CD14-positive monocyte (primary cell): ENCODE measurements at places on chromosomes 2 and 18. TPM values are rescaled to one million over a fixed set of nuclear protein-coding genes. Genes with fewer than 3 reads are reported as not detected.
A peak's percentile ranks its signal among the peaks of the same experiment; 100 is the strongest.

GRCh38 chr2:68971591-68972231 lies 2.7 kb upstream of the GKN1 start:
- no peak for DNase-seq

DNA sequence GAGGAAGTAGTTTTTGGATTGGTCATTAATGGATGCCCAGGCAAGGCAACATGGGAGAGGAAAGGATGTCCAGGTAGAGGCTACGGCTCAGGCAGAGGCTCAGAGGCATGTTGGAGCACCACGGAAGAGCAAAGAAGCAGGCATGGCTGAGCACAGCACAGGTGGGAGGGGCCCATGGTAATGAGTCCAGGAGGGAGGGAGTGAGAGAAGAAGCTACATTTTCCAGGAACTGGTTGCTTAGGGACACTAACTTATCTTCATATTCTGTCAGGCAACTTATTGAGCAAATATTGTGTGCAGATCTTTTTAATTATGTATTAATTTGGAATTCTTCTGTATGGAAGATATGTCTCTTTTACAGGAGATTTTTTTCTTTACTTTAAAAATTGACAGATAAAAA lies 42.2 kb downstream of the ARHGEF4 start:
- no peak for DNase-seq

GRCh38 chr2:226550801-226551200 lies 248.8 kb downstream of the IRS1 start:
- no peak for DNase-seq

DNA sequence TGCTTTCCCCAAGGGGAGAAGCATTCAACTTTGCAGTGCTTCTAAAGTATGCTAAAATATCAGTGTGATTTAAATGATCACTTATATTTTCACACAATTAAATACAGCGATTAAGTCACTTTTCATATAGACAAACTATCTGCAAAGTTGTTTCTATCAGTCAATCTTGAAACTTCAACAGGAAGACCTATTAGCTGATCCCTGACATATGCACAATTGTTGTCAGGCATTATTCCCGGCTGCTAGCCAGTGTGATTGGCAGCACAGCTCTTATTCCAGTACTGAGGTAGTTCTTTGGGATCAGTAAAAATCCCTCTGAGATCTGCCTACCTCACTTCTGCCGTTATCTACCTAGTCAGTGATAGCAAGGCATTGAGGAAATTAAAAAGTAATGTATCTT lies 629.5 kb downstream of the NR4A2 start:
- DNase-seq: no peak

- DNase-seq: no peak
Measured at GRCh38 chr18:26403491-26403890, 144.9 kb downstream of the KCTD1 start.

DNA sequence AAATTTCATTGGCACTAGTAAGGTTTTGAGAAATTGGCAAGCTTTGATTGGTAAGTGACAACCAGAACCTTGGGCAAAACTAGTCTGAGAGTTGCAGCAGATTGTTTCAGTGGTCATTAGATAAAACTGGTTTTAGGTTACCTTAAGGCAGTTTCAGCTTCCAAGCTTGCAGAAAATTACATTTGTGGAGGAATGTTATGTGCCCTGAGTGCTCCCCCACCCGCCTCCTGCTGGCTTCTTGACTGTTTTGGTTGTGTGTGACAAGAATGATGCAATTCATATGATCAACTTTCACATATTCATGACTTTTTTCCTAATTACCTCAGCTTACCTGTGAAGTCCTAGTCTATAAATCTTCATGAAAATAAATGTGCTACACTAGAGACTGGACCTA lies 599.5 kb upstream of the ZNF804A start:
- no peak for DNase-seq

GRCh38 chr2:144631636-144632035 lies 111.7 kb upstream of the ZEB2 start:
- DNase-seq: no peak

- DNase-seq: no peak
Measured at GRCh38 chr2:56335101-56335500, 151.3 kb downstream of the CCDC85A start.

- DNase-seq: no peak
Measured at GRCh38 chr18:46134920-46135675, 30.9 kb downstream of the HAUS1 start.

GRCh38 chr2:57516698-57517340 lies 529.8 kb upstream of the VRK2 start:
- DNase-seq: peak; percentile 41

DNA sequence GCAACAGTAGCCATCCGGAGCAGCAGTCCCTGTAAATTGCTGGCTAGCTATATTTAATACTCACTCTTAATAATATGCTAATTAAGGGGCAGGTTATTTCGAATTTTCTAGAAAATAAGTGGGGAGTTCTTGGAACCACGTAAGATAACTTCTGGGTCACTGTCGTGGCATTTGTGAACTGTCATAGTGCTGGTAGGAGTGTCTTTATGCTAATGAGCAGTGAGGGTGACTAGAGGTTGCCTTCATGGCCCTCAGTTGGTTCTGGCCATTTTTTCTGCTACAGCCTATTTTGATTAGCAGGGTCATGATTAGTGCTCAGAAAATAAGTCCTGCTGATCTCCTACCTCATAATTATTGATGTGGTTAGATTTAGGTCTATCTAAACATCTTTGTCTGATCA lies 249.9 kb upstream of the RASGRP3 start:
- no peak for DNase-seq

DNA sequence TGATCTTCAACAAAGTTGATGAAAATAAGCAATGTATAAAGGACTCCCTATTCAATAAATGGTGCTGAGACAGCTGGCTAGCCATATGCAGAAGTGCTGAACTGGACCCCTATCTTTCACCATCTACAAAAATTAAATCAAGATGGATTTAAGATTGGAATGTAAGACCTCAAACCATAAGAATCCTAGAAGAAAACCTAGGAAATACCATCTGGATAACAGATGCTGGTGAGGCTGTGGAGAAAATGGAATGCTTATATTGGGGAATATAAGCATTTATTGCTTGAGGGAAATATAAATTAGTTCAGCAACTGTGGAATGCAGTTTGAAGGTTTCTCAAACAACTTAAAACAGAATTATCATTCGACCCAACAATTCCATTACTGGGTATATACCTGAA lies 89.6 kb downstream of the GCA start:
- DNase-seq: no peak

- no peak for DNase-seq
Measured at GRCh38 chr2:237754182-237754581, 44.4 kb upstream of the RBM44 start.

DNA sequence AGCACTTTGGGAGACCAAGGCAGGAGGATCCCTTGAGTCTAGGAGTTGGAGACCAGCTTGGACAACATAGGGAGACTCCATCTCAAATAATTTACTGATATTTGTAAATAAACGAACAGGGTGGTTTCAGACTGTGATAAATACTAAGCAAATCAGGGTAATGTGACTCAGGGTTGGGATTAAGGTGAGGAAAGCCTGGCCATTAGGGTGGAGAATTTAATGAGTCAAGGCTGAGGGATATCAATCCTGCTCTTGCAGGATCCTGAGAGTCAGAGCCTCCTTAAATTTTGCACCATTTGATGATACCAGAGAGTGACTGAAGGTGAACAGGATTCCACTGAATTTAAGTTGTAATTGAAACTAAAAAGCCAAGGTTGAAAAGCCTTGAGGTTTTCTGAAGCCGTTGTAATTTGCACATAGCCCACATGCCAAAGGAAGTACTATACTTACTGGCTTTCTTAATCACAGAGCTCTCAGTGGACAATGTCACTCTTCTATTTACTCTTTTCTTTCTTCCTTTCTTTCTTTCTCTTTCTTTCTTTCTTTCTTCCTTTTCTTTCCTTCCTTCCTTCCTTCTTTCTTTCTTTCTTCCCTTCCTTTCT lies 28.6 kb upstream of the AP1S3 start:
- no peak for DNase-seq

DNA sequence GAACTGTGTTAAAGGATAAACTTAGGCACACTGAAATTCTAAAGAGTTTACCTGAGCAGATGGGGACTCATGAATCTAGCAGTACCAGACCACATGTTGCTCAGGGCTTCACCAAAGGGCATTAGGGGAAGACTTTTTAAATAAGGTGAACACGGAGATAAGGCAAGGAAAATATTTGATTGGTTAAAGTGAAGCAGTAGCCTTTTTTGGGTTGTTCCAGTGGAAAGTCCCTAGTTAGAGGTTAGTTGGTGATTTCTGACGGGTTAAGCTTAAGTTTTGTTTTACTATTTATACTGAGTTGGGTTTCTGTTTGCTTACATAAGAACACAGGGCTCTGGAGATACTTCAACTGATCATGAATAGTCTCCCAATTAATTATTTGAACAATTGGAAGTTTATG lies 722.5 kb downstream of the SOCS6 start:
- DNase-seq: no peak

- DNase-seq: no peak
Measured at GRCh38 chr2:205865905-205866441, 183.7 kb downstream of the NRP2 start.

DNA sequence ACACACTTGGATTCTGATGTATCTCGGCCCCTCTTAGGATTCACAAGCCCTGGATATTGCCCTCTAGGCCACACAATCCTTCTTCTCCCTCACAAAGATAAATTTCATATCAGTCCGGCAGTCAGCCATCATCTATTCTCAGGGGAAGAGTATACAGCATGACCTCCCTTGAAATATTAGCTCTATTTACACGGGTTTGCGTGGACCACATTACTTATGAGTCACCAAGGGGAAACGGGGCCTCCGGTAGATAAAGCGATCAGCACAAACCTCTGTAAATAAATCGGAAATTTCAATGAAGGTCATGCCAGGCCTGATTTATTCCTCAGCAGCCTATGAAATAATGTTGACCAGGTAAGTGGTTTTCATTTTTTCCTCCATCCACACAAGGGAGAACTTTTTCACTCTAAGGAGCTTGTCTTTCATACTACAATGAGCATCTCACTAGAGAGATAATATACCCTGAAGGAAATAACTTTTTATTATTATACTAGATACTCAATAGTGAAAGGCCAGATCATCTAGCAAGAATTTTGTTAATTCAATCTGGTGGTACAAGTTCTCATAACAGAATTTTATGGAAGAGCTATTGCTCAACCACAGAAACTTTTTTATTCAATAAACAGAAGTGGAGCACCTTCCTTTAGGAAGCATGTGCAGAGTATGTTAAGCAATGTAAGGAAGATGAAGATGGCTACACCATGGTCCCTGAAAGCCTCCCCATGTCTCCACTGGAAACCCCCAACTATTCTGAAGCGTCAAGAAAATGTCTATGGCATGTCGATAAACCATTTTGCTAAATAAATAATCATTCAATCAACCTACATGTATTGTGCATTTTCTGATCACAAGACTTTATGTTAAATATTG lies 125.2 kb upstream of the PIK3C3 start:
- no peak for DNase-seq

DNA sequence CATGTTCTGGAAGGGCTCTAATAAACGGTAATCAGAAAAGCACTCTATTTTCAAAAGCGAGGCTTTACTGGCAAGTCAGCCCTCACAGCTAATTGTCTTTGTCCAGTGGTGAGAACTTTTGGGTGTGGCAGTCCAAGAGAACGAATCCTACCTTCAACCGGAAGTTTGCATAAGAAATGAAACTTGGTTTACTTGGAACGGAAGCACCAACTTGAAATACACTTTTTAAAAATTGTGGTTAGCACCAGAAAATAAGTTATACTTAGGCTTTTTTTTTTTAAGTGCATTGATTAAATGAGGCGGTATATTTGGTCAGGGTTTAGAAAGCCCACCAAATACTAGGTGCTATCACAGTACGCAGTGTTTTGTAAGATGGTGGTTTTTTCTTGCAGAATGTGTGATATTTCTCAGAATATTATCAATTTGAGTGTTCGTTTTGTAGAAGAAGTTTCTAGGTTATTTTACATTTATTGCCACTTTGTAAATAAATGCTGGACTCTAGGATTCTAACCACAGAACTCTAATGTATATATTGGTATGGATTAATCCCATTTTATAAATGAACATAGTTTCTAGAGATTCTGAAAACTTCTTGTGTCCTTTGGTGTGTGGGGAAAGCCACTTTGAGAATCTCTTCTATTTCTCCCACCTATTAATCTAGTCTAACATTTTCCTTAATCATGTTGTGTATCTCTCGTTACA lies 1.2 kb downstream of the MYL12A start:
- peak; percentile 56 for DNase-seq

DNA sequence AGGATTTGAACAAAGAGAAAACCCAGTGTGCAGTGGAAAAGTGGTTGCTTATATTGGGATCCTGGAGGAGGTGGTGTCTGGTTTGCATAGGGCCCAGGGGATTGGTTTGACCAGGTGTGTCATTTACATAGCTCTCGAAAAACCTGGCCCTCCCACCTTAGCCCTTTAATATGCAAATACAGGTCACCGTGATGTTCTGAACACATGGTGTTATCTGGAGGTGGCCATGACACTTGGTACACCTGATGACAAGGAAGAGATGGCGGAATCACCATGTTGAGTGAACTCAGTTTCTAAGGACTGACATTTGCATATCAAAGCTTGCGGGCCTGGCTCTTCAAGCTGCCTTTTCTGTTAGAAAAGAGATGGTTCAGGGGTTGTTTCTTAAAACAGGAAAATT lies 2.3 kb upstream of the NAPG start:
- no peak for DNase-seq

- no peak for DNase-seq
Measured at GRCh38 chr2:209495855-209496585, 72.2 kb downstream of the MAP2 start.

- no peak for DNase-seq
Measured at GRCh38 chr2:39020383-39020782, 100.5 kb downstream of the SOS1 start.

DNA sequence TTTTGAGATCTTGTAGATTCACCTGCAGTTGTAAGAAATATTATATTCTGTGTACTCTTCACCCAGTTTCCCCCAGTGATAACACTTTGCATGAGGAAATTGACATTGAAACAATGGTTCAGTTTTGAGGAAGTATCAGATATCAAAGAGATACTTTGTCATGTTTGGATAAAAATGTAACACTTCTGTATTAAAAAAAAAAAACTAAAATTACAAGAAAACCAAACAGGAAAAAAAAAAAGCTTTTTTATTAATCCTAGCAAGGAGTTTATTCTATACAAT lies 204.0 kb downstream of the ARL4C start:
- DNase-seq: no peak

GRCh38 chr18:42271647-42272414 lies 316.8 kb downstream of the PIK3C3 start:
- no peak for DNase-seq

- no peak for DNase-seq
Measured at GRCh38 chr2:147250652-147251356, 594.0 kb upstream of the ACVR2A start.

- DNase-seq: no peak
Measured at GRCh38 chr18:6489977-6490376, 75.3 kb upstream of the L3MBTL4 start.

- no peak for DNase-seq
Measured at GRCh38 chr2:233451950-233452349, 97.7 kb downstream of the DGKD start.

The TUBB8B gene
- not detected for polyA plus RNA-seq

The FTCDNL1 gene
- 2.3 and 2.4 TPM in 2 replicates for polyA plus RNA-seq

The ALKAL2 gene
- polyA plus RNA-seq: not detected

The STAT1 gene
- 110 TPM for polyA plus RNA-seq

The PRSS56 gene
- not detected for polyA plus RNA-seq

The SLC5A7 gene
- not detected for polyA plus RNA-seq

The KCNJ13 gene
- polyA plus RNA-seq: not detected

The HOXD9 gene
- polyA plus RNA-seq: not detected in 2 replicates

The LINC00305 gene
- not detected for polyA plus RNA-seq

The PROC gene
- not detected for polyA plus RNA-seq

The KANSL1L gene
- 4.2 and 11.6 TPM in 2 replicates for polyA plus RNA-seq

The TCF7L1 gene
- 0.05 TPM for polyA plus RNA-seq

The PASK gene
- polyA plus RNA-seq: 0.56 TPM

The TM4SF20 gene
- polyA plus RNA-seq: not detected in 2 replicates

The IL36G gene
- polyA plus RNA-seq: not detected

The AQP4 gene
- polyA plus RNA-seq: not detected
